ENCODE measurements at places on chromosomes 12 and 14.

- no peak for DNase-seq
Measured at GRCh38 chr14:32587461-32587860, 258.4 kb downstream of the AKAP6 start.

DNA sequence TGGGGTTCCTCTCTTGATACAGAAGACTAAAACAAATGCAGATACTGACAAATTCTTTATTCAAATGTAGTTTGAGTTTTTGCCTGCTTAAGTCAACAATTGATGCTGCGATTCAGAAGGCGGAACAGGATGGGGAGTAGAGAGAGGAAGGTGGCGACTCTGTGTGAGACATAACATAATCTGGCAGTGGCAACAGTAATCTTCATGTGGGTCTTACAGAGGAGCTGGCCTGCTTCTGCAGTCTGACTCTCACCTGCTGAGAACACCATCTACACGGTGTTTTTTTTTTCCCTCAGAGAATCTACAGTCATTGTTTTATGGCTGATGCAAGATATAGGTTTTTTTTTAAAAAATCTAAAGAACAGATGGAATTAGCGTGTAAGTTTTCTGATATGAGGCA is 10.1 kb downstream of the CCDC92 start:
- DNase-seq = no peak

- DNase-seq = no peak
Measured at GRCh38 chr12:2092890-2093289, 40.1 kb downstream of the CACNA1C start.

- DNase-seq = no peak
Measured at GRCh38 chr12:108905725-108906124, 25.8 kb downstream of the DAO start.

GRCh38 chr12:110670161-110670701 is 18.7 kb downstream of the HVCN1 start:
- DNase-seq = no peak

Measured in left forelimb (tissue), 1 donor.